Esophagus squamous epithelium (tissue), 5 donors: ENCODE measurements at places on chromosomes 6 and 20.

DNA sequence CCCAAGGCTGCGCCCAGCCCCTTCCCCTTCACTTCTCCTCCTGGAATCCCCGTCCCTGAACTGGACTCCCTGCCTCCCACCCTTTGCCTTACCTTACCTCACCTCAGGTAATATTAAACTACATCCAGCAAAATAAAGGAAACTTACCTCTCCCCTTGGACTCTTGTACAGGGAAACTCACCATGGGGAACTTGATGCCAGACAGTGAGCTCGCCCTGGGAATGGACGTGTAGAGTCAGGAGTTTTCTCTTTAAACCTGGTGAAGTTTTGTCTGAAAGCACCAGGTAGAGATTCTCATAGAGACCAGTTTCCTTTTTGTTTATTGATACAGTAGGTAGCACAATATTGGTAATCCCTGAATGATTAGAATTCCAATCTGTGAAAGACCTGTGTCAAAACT lies 544 bp upstream of the HLA-C start:
- DNase-seq = no peak

- no peak for DNase-seq
Measured at GRCh38 chr6:71523548-71523947, 234.9 kb downstream of the OGFRL1 start.

DNA sequence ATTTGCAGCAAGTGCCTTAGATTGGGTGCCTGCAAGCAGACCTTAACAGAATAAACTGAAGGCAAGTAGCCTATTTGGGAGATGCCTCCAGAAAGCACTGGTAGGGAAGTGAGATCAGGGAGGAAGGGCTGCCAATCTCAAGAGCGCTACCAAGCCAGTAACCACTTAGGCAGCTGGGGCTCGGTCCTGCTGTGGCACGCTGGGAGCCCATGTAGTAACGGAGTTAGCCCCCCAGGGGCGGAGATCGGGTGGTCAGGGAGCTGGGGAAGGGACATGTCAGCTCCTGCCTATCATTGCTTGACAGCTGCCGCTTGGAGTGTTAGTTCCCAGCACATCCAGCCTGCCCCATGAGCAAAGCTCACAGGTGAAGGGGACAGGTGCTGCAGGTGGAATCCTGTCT lies 127.0 kb downstream of the CEBPB start:
- DNase-seq = no peak

DNA sequence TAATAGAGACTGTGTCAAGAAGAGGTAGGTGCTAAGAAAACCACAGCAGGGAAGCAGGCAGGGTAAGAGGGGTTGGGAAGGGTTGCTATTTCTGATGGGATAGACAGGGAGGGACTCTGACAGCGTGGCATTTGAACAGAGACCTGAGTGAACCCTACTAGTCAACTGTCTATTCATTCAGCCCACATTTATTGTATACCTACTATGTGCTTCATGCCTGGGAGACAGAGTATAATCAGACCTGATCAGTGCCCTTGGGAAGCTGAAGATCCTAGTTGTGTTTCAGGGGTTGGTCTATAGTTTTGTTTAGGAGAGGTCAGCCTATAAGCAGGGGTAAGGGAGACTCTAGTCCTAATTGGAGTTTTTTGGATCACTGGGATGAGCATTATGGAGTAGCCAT lies 14.9 kb upstream of the CAPN11 start:
- DNase-seq = no peak

DNA sequence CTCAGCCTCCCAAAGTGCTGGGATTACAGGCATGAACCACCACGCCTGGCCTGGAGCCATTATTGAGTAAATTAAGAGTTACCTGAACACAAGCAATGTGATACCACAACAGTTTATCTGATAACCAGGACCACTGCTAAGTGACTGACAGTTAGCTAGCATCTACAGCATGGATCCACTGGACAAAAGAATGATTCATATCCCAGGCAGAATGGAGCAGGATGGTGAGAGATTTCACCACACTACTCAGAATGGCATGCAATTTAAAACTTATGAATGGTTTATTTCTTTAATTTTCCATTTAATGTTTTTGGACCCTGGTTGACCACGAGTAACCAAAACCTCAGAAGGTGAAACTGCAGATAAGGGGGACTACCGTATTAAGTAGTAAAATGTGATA lies 48.6 kb downstream of the RALGAPA2 start:
- no peak for DNase-seq

GRCh38 chr6:95935736-95936135 lies 80.0 kb upstream of the FUT9 start:
- DNase-seq = no peak

DNA sequence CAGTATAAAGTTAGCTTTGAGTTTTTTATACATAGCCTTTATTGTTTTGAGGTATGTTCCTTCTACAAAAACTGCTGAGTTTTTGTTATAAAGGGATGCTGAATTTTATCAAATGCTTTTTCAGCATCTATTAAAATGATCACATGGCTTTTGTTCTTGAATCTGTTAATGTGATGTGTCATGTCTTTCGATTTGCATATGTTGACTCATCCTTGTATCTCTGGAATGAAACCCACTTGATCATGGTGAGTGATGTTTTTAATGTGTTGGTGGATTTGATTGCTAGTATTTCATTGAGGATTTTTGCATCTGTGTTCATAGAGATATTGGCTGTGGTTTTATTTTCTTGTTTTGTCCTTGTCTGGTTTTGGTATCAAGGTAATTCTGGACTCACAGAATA lies 24.7 kb upstream of the BLCAP start:
- DNase-seq = no peak

- no peak for DNase-seq
Measured at GRCh38 chr6:98832284-98833056, 1.9 kb upstream of the POU3F2 start.

DNA sequence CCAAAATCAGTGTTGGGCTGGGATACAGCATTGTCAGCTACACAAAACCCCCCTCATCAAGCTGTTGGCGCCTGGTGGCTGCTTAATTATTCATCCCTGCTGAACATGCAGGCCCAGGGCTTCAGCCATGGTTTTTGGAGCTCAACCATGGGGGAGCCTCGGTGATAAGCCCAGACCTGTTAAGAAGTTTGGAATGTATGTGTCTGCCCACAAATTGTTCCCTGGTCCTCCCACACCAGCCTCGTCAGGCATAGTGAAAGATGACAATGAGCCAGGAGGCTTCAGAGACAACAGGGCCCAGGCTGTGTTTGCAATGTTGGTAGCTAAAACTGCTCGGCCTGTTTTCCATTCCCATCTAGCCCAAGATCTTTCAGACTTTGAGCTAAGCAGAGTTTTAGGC lies 34.8 kb upstream of the SIRPA start:
- DNase-seq = no peak

- DNase-seq = no peak
Measured at GRCh38 chr6:146770965-146771735, 172.4 kb downstream of the ADGB start.

- DNase-seq = no peak
Measured at GRCh38 chr6:99816795-99817194, 177.2 kb downstream of the MCHR2 start.

DNA sequence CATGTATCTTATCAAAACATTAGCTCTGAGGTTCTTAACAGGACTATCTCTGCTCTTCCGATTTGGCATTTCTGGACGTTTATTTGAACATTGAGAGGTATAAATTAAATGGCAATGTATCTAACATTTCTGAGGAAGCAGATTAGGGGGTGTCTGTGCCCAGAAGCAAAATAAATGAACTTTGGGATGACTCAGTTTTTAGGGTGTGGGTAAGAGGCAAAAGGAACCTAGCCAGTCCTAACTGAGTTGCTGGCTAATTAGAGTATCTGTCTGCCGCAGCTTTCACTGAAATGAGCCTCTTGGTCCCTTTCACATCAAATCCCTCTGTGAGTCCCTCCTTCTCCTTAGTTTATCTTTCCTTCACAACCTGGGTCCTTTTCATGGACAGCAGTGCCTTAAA lies 1.1 kb downstream of the RNF144B start:
- no peak for DNase-seq

DNA sequence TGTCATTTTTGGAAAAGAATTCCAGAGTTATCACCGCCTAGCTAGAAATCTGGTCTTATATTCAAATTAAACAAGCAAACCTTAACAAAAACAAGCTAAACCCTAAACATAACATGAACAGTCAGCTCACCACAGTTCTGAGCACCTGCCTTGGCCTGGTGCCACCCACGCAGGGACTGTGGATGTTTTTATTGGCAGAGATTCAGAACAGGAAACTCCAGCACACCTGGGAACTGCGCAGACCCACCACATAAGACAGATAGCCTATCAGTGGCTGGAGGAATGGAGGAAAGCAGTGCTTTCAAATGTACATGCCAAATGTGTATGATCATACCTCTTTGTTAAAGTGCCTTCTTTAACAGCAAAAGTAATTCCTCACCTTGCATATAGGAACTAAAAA lies 8.9 kb downstream of the SLC16A10 start:
- no peak for DNase-seq

- DNase-seq = no peak
Measured at GRCh38 chr6:147244832-147245231, 40.6 kb downstream of the STXBP5 start.

DNA sequence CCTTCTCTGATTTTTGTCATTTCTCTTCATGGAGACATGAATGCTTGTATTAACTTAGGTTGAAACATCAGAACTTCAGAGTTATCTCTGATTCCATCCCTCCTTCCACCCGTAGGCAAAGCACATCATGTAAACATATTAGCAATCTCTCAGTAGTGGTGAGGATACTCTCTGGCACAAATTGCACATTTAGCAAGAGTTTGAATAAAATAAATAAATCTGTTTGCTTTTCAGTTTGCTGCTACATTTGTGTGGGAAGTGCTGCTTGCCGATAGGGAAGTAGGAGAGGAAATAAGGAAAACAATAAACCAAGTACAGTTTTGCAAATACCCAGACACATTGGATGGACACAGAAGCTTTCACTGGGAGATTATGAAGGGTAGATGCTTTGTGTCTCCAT lies 359.0 kb downstream of the BCKDHB start:
- DNase-seq = no peak

DNA sequence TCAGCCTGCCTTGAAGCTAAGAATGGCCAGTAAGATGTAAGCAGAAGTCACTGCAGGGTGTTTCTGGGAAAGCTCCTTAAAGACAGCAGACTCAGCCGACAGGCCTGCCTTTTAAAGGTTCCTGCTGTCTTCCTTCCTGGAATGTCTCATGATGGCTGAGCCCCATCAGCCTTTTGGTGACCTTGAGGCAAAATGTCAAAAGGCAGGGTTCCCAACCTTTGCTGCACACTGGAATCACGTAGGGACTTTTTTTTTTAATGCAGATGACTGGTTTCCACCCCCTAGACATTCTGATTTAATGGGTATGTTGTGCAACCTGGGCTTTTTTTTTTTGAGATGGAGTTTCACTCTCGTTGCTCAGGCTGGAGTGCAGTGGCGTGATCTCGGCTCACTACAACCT lies 11.6 kb downstream of the MDGA1 start:
- no peak for DNase-seq

DNA sequence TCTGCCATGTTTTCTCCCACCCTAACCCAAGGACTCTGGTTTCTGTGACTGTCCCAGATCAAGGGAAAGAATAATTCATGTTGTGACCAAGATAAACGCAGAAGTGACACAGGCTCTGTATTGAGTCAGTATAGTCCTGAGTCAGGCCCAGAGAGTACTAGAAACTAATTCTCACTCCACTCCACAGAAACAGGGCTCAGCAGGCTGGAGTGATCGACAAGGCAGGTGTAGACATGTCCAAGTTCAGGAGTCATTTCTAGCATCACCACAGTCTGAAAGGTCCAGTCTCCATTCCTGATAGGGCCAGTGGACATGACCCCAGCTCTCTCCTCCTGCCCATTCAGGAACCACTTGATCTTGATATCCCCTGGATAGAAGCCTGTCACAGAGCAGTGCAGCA lies 2.7 kb downstream of the HLA-DOB start:
- DNase-seq = no peak

DNA sequence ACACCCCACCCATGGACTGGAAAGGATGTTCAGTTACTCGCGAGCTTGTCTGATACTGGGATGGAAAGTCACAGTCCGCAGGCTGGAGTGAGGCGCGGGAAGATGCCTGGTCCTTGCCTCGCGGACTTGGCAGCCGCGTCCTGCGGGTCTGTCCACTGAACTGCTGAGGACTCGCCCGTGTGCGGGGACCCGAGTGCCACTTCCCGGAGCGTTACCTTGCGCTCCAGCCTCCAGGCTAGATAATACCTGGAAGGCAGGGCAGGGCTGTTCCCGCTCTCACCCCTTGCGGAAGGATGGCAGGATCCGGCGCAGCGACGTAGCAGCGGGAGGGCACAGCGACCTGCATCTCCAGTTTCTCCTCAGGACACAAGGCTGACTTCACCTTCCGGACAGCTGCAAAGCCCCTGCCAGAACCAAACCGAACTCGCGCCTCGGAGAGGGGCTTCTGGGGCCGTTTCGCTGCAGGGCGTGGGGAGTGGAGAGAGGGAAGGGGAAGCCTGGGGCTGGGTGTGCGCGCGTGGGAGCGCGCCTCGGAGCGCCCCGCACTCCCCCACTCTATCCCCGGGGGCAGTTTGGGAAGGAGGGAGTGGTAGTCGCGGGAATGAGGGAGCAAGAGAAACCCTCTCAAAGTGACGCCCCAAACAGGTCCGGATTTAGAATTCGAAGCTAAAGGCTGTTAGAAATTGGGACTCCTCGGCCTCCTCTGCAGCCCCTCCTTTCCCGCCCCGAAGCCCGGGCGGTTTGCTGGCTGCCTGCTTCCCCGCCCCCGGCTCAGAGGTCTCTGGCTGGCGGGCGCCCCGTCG lies at the start of gene KCNQ5:
Gene KCNQ5 (plus strand): TSS at position 774 of the 803 bp plus-strand sequence.
- no peak for DNase-seq

- DNase-seq = no peak
Measured at GRCh38 chr20:10848810-10849370, 175.1 kb upstream of the JAG1 start.

- DNase-seq = no peak
Measured at GRCh38 chr6:150177952-150178520, 35.2 kb downstream of the PPP1R14C start.

DNA sequence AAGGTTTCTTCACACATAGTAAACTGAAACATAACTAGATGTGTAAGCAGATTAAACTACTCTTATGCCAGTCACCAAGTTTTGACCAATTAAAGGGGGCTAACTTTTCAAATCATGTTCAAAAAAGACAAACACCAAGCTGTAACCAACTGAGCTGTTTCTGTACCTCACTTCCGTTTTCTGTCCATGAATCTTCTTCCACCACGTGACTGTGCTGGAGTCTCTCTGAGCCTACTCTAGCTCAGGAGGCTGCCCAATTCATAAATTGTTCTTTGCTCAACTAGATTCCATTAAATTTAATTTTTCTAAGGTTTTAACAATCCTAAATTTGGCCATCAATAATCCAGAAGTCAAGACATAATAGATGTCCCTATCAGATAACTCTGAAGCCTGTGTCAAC lies 229.4 kb downstream of the FNDC1 start:
- no peak for DNase-seq

GRCh38 chr6:1091900-1092299 lies 220.0 kb upstream of the FOXQ1 start:
- DNase-seq = no peak

DNA sequence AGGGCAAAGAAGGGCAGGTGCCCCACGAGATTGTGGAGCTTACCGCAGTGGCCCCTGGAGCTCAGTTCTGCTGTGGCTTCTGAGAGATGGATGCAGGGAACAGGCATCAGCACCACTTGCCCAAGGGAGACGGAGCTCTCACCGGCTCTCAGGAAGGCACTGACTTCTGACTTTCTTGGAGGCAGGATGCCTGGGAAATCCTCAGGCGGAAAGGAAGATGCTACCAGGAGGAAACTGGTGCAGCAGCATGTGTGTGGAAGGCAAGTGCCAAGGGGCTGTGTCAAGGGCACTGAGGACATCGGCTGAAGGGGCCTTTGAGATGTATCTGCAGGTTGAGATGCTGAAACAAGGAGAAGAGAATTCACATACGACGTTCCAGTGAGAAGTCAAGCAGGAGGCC lies 64.0 kb downstream of the FOXA2 start:
- DNase-seq = no peak

GRCh38 chr6:82711971-82712370 lies 348.4 kb downstream of the TPBG start:
- no peak for DNase-seq
